NCI-H1105 treated with DMSO at 0.1 percent for 48 hours (cell line): ENCODE measurements at places on chromosomes 2 and 18.
A peak's percentile ranks its signal among the peaks of the same experiment; 100 is the strongest.

DNA sequence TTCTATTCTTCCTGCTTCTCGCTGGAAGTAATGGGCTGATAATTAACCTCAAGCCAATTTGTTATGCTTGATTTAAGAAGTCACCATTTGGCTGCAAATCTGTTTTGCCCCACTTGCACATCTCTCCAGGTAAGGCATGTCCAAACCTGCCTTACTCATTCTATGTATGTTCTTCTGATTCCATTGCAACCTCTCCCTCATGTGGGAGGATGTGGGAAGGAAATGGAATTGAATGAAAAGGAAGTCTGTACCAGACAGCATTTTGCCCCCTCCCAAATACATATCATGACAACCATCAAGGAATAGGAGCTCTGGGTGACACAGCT, 131.7 kb downstream of the NRP2 start:
- DNase-seq: peak; percentile 15

DNA sequence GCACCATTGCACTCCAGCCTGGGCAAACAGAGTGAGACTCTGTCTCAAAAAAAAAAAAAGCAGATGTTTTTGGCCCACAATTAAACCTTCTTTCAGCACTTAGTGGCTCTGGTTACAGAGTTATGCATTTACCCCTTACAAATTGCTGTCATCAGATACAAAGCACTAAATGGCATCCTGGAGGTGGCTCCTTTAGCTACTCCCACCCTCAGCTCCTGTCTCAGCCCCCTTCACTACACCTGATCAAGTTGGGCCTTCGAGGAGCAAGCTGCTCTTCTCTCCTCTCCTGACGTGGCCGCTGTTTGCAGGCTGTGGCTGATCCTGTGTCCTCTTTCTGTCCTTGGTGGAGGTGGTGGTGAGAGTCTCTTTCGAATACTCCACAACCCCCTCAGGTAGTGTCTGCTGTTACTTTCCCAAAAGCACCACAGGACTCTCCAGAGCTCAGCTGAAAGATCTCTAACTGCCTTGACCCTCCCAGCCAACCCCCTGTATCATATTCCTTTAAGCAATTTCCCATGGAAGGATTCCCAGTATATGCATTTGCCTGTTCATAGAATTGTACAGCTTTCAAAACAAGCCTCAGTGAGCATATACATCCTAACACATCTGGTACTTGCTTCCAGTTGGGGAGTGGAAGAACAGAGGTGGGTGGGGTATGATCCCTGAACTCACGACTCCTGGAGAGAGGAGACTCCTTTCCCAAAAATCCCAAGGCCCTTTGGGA, 285.9 kb downstream of the CLIP4 start:
- DNase-seq: no peak

DNA sequence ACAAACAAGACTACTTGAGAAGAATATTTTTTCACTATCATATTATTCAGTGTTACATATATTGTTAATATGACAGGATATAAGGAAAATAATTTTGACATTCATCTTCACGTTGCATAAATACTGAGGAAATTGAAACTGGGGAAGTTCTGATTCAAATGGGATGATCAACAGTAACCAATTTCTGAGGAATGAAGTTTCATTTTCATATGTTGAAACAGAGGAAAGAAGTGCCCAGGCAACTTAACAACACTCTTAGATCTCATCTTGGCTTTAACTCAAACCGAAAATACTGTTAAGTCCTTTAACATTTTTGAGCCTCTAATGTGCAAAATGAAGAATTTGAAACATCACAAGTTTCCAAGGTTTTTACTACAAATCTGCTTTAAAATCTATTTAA, 612.2 kb upstream of the VRK2 start:
- no peak for DNase-seq

DNA sequence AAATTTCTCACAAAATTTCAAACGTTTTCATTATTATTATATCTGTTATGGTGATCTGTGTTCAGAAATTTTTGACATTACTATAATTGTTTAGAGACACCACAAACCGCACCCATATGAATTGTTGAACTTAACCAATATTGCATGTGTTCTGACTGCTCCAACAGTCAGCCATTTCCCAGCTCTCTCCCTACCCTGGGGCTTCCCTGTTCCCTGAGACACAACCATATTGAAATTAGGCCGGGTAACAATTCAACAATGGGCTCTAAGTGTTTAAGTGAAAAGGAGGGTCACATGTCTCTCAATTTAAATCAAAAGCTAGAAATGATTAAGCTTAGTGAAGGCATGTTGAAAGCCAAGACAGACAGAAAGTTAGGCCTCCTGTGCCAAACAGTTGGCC, 424.0 kb downstream of the DSC3 start:
- no peak for DNase-seq

GRCh38 chr2:60413814-60414168, 139.7 kb downstream of the BCL11A start:
- no peak for DNase-seq

- DNase-seq: no peak
Measured at GRCh38 chr18:49431165-49431962, 29.1 kb downstream of the DYM start.

DNA sequence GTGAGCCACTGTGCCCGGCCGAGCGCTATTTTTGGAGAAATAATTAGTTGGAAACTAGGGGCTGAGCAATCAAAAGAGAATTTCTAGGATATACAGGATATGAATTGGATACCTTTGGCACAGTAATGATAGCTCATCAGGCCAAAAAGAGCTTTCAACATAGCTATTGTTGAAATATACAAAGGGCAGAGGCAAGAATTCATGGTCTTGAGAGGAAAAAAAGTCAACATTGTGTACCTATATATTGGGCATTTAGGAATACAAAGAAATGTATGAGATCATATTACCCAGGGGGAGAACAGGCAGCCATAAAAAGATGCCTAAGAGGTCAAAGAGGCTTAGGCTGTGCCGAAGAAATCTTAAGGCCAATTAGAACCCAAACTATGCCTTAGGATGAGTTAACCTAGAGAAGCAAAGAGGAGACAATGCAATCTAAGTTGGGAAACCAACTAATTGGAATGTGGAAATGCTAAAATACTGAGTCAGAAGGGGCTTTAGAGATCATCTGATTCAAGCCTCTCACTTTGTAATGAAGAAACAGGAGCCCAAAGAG, 99.0 kb downstream of the RBBP8 start:
- no peak for DNase-seq

GRCh38 chr2:16235747-16236146, 295.4 kb downstream of the MYCN start:
- DNase-seq: no peak

GRCh38 chr2:189654641-189655040, 6.6 kb upstream of the ASNSD1 start:
- DNase-seq: no peak

- DNase-seq: peak; percentile 80
Measured at GRCh38 chr2:205682239-205682970, at the start of gene NRP2. Gene NRP2 (plus strand): TSS chr2:205682501. CDS start chr2:205683291, 790 bp downstream.

DNA sequence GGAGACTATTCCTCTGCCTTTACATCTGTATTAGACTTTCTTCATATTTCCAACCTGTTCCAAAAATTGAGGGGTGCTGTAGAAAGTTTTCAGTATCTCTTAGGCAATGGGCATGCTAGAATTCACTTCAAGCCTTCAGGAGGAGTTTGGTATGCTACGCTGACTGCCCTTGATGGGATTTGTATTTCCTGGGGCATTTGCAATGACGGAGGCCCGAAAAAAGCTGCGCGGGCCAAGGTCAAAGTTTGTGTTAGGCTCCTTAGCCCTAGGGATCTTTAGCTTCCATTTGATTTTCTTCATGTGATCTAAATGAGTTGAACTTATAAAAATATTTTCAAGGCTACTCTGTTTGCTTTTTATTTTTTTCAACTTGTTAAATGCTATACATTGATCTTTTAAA, 5.1 kb downstream of the CPS1 start:
- DNase-seq: no peak

- DNase-seq: no peak
Measured at GRCh38 chr18:72986103-72986502, 118.3 kb upstream of the NETO1 start.

DNA sequence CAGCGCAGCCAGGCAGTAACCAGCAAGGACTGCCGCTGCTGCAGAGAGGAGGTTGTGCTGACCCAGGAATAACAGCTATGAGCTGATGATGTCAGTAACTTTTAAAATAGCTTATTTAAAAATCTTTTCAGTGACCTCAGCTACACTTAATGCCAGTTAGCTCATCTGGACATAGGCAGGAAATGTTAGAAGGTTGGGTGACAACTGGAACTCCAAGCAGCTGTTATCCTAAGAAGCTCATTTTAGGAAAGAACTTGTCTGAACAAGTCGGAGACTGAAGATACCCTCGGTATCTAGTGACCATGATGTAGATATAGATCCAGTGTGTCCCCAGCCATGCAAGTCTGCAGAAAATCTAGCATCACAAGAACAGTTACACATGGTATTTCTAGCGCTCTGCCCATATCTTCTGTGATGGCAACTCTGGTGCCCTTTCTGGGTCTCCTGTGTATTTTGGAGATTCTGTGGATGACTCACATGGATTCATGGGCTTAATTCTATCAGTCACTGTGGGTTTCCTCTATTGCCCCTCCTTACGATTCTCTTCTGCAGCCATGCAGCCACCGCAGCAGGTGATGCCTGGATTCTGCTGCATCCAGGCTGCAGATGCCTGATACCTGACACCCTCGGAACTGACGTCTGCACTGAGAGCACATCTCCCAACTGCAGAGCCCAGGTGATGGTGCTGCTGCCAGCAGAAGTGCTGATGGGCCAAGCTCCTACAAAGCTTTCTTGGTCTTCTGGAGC, 19.8 kb upstream of the PLEK start:
- no peak for DNase-seq

DNA sequence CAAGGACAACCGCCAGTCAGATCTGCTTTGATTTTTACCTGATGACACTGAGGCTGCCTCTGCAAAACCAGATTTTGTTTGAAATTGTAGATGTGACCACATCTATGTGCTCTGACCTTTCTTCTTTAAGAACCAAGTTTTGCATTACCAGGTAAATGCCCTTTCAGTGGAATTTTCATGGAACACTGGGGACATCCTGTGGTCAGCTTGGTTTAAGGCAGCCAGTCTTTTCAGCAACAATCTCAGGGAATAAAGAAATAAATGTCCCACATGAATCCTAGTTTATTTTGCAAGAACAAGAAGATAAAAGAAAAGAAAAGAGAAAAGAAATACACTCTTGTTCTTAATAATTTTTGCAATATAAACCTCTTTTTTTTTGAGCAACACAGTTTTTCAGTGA, 90.6 kb downstream of the POU3F3 start:
- DNase-seq: no peak

DNA sequence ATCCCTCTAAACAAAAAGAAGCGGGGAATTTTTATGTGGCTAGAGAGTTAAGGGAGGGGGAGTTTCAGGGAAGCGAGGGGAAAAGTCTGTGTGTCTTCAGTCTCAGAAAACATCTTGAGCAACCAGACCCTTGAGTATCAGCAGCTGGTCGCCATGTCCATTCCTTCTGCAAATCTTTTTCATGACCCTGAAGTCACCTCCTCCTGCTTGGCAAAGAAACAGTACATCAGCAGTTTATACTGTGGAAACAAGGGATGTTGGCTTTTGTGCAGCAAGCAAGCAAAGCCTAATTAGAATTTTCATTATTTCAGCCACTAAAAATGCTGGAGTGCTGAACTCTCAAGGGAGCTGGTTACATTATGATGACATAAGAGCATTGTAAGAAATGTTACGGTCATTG, 187.4 kb upstream of the SLC8A1 start:
- no peak for DNase-seq

- DNase-seq: no peak
Measured at GRCh38 chr18:37254236-37254754, 311.3 kb downstream of the CELF4 start.

DNA sequence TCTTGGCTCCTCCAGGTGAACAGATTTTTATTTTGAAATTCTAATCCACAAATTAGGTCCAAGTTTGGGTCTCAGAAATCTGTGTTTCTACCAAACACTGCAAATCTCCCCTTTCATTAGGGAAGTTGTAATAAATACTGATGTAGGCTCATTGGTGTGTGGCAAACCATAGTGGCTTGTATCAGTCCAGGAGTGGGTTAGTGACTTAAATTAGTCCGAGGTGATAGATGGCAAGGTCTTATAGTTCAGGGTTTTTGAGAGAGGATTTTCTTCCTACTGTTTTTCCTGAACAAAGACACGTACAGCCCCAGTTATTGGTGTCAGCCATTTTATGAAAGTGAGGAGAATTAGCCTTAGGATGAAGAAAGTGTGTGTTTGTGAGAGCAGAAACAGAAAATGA, 74.6 kb downstream of the RPRM start:
- DNase-seq: peak; percentile 53

GRCh38 chr18:24530630-24531111, 70.2 kb downstream of the HRH4 start:
- DNase-seq: peak; percentile 2
